ENCODE measurements at places on chromosomes 3 and 15.
A peak's percentile ranks its signal among the peaks of the same experiment; 100 is the strongest.

DNA sequence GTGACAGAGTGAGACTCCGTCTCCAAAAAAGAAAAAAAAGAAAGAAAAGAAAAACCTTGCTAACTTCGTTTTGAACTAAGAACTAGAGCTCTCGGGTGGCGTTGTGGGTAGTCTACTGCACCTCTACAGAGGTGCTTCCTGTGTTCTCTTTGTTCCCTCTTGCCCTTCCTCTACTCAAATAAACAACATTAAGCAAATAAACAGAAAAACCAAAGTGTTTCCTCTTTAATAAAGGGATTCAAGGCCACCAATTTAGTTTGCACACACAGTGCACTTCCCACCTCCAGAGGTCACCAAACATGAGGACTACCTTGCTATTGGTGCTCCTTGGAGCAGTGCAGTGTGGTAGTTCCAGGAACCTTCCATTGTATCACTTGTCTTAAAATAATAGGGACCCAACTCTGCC is 354.2 kb upstream of the TBL1XR1 start:
- DNase-seq: no peak

DNA sequence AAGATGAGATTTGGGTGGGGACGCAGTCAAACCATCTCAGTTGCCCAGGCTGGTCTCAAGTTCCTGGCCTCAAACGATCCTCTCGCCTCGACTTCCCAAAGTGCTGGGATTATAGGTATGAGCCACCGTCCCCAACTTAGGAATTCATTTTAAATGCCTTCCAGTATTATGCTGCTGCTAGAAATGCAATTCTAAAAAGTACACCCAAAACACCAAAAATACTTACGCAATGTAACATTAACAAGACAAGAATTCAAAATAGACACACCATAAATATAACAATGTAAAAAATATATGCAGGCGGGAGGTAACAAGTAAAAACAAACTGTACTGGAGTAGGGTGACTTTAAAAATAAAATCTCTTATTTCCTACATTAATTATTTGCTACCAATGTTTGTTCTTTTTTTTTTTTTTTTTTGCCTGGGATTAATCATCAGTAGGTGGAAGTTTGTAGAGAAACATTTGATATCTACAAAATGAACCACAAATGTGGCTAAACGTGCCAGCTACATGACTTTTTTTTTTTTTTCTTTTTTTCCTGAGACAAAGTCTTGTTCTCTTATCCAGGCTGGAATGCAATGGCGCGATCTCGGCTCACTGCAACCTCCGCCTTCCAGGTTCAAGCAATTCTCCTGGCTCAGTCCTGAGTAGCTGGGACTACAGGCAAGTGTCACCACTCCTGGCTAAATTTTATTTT is 56.8 kb downstream of the SETMAR start:
- DNase-seq: no peak

- DNase-seq: no peak
Measured at GRCh38 chr15:90763366-90764099, 46.4 kb downstream of the BLM start.

DNA sequence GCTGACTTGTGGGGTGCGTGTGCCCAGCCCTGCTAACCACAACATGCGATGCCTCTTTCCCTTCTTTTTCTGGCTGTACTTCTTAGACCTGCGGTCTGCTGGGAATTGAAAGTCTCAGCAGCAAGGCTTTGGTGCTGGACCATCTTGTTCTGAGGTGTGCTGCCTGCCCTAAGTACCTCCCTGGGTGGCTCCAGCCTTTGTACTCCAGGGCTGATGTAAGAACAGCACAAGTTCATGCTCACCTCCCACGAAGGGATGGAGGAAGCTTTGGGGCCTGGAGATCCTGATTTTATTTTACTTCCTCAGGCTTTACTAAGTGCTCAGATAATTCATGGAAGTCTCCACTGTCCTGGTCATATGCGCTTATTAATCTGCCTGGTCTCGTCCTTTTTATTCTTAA is 28.9 kb downstream of the FAM43A start:
- DNase-seq: no peak

- peak; percentile 34 for DNase-seq
Measured at GRCh38 chr3:195907934-195908693, at the start of gene TNK2. TSS of gene TNK2 (minus strand) at chr3:195908551. CDS start at chr3:195888588, 19,963 bp downstream.

DNA sequence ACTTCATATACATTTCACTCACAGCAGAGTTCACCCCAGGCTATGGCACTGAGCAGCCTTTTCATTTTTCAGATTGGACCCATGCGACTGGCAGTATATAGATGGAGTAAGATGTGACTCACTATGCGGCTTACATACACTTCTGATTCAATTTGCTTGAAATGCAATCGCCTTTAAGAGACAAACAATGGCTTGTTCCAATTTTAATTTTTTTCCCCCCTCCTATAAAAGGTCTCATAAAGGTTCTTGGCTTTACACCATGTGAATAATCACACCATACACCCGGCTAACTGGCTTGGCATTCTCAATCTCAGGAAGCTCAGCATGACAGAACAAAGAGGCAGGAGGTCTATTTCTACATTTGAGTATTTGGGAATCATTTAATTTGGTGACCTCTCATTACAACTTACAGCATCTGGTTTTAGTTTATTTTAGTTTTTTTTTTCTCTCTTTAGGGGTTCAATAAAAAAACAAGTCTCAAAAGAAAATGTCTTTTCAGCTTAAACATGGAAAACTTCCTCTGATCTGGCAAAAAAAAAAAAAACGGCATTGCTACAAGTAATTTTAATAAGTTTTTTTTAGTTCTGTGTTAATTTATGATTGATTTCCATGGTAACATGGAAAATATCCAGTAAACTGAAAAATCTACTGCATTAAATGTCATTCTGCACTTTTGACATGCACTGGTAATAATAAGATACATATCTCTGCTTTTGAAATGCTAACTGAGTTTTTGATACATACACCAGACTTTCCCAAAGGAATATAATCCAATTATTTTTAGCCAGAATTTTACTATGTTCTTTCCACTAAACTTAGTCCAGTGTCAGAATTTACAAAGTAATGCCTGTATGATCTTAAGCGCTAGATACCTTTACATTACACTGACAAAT is 38.8 kb downstream of the GADL1 start:
- DNase-seq: no peak
